ENCODE measurements at places on chromosomes 11 and 22. TPM values are rescaled to one million over a fixed set of nuclear protein-coding genes. Genes with fewer than 3 reads are reported as not detected.

- H3K4me3 ChIP-seq = no peak overlapping the region
- peak; percentile 66 for DNase-seq
- H3K36me3 ChIP-seq = no peaks in the 10 kb centered on the region
- H3K27ac ChIP-seq = peak overlapping the region; percentile 51
Measured at GRCh38 chr11:128342511-128343134, 244.7 kb downstream of the ETS1 start.

- H3K4me3 ChIP-seq = no peak overlapping the region
- no peaks in the 10 kb centered on the region for H3K4me1 ChIP-seq
- H3K27ac ChIP-seq = no peak overlapping the region
- H3K27me3 ChIP-seq = no peaks in the 10 kb centered on the region
- H3K36me3 ChIP-seq = no peaks in the 10 kb centered on the region
- no peak for DNase-seq
Measured at GRCh38 chr11:58227956-58228615, 632 bp downstream of the OR10Q1 start.

GRCh38 chr11:65427691-65428577 lies 5.3 kb downstream of the NEAT1 start:
- DNase-seq = peak; percentile 64
- H3K4me3 ChIP-seq = peak overlapping the region; percentile 79
- H3K27me3 ChIP-seq = no peaks in the 10 kb centered on the region
- H3K27ac ChIP-seq = peak overlapping the region; percentile 99

DNA sequence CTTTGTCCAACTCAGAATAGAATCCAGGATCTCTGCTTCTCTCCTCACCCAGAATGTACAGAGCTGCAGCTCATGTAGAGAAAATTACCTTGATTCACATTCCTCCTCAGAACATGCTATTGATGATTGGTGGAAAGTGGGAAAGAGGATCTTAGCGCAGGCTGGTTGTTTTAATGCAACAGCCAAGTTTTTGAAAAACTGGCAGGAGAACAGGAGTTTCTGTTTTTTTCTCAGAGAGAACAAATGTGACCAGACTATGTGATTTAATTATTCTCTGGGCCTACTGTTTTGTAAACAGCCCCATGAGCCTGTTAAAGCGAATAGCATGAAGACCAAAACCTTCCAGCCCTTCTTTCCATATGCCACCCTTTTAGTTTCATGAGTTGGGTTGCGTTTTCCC lies 19.1 kb upstream of the IL18BP start:
- H3K4me1 ChIP-seq = no peaks in the 10 kb centered on the region
- H3K27me3 ChIP-seq = no peaks in the 10 kb centered on the region
- H3K36me3 ChIP-seq = peaks cover 12% of the 10 kb centered on the region
- no peak overlapping the region for H3K27ac ChIP-seq
- no peak overlapping the region for H3K4me3 ChIP-seq

The SAA2 gene
- not detected for total RNA-seq

DNA sequence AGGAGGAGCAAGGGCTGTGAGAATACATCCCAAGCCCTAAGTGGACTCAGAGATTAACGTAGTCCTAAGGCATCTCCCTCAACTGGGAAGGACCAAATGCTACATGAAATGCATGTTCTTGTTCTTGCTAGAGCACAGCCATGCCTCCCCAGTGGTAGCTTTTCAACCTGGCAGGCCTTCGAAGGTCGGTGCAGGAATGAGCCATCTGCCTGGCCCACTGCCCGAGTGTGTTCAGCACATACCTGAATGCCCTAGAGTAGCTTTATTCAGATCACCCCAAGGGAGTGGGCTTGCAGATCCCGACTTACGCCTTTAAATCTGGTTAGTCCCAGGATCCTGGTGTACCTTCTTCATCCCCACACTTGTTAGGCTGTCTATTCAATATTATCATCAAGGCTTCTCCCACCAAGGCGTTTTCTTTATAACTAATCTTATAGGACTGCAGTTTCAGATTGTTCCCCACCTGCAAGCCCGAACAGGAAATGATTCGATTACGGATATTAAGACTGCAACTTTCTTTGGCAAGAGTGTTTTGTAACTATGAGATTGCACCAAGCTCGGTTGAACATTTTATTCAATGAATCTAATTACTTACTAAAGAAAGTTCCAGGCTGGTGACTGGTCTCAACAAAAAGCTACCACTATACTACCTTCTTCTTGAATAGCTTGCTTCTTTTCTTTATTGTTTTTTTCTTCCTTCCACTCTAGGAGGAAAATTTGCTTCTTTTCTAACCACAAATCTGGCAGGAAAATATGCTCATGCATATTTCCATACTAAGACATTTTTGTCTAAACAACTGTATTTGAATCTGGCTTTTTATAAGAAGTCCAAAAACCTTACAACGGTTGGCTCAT lies 115.6 kb downstream of the SGSM3 start:
- no peak overlapping the region for H3K4me3 ChIP-seq
- H3K36me3 ChIP-seq = no peaks in the 10 kb centered on the region
- H3K27ac ChIP-seq = no peak overlapping the region
- peaks cover 56% of the 10 kb centered on the region for H3K4me1 ChIP-seq
- DNase-seq = no peak
- H3K27me3 ChIP-seq = no peaks in the 10 kb centered on the region

The RBX1 gene
- total RNA-seq = 43.4 TPM

- H3K36me3 ChIP-seq = no peaks in the 10 kb centered on the region
- no peak overlapping the region for H3K4me3 ChIP-seq
- no peak for DNase-seq
Measured at GRCh38 chr11:120719348-120719747, 207.8 kb downstream of the GRIK4 start.

DNA sequence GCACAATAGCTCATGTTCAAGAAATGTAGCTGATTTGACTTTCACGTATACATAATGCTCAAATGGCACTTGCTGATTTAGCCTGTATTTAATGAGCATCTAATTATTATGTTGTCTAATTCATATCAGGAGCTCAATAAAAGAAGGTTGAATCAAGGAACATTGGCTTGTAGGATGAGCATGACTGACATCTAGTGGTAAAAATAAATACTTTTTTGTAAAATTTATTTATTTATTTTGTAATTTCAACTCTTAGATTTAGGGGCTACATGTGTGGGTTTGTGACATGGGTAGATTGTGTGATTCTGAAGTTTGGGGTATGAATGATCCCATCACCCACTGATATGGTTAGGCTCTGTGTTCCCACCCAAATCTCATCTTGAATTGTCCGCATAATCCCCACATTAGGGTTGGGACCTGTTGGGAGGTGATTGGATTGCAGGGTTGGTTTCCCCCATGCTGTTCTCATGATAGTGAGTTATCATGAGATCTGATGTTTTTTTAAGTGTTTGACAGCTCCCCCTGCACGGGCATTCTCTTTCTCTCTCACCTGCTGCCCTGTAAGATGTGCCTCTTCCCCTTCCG lies 1.7 kb upstream of the OR52E5 start:
- H3K4me1 ChIP-seq = no peaks in the 10 kb centered on the region
- no peaks in the 10 kb centered on the region for H3K36me3 ChIP-seq
- H3K4me3 ChIP-seq = no peak overlapping the region
- no peak for DNase-seq
- no peak overlapping the region for H3K27ac ChIP-seq

GRCh38 chr11:67281552-67282150 lies 7.5 kb upstream of the ANKRD13D start:
- no peak overlapping the region for H3K27ac ChIP-seq
- H3K4me3 ChIP-seq = no peak overlapping the region
- no peak for DNase-seq

GRCh38 chr11:61728940-61729219 lies 23.6 kb upstream of the MYRF start:
- peak overlapping the region; percentile 82 for H3K27ac ChIP-seq
- H3K27me3 ChIP-seq = no peaks in the 10 kb centered on the region
- DNase-seq = no peak
- H3K36me3 ChIP-seq = peaks cover 4% of the 10 kb centered on the region
- H3K4me3 ChIP-seq = no peak overlapping the region

DNA sequence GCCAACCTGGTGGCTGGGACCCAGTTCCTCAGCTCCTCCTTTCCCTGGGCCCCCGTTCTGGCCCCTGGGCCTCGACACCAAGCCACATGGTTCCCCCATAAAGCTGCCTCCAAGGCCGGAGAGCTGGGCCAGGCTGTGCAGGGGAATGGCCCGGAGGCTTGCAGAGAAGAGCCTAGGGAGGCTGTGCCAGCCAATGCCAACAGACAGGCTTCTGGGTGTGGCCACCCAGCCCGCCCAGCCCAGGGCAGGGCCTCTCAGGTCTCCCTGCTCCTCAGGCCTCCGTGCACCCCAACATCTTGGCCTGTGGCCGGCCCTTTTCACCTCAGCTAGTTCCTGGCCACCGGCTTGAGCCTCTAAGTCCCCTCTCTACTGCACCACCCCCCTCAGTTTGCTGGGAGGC lies 17.4 kb upstream of the FLRT1 start:
- no peak for DNase-seq
- no peaks in the 10 kb centered on the region for H3K36me3 ChIP-seq
- H3K27me3 ChIP-seq = no peaks in the 10 kb centered on the region
- no peak overlapping the region for H3K27ac ChIP-seq
- H3K4me3 ChIP-seq = no peak overlapping the region

GRCh38 chr11:12767027-12767426 lies 92.8 kb downstream of the TEAD1 start:
- H3K27me3 ChIP-seq = no peaks in the 10 kb centered on the region
- H3K36me3 ChIP-seq = peaks cover 9% of the 10 kb centered on the region
- no peak overlapping the region for H3K4me3 ChIP-seq
- no peak overlapping the region for H3K27ac ChIP-seq
- DNase-seq = no peak

DNA sequence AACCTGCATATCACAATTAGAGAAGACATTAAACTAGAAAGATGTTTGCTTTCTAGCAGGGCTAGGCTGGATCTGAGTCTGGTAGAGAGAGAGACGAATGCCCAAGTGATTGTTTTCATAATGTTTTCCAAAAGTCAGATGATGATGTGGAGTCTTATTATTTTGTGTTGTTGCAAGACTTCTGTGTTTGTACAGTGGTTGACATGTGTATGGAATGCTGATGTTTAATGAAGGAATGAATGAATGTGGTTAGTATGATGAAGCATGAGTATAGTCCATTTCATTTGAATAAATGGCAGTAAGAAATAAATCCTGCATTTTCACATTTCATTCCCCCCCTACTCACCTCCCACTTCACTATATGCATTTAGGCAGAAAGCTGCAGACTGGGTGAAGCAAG lies 69.6 kb downstream of the PPP2R1B start:
- no peak overlapping the region for H3K27ac ChIP-seq
- H3K36me3 ChIP-seq = peaks cover 4% of the 10 kb centered on the region
- no peak for DNase-seq
- H3K4me3 ChIP-seq = no peak overlapping the region

- no peak overlapping the region for H3K27ac ChIP-seq
- no peak for DNase-seq
- no peaks in the 10 kb centered on the region for H3K27me3 ChIP-seq
Measured at GRCh38 chr11:86314636-86315035, 12.6 kb downstream of the HIKESHI start.

The DCHS1 gene
- 9.3 TPM for total RNA-seq

The KCNE3 gene
- total RNA-seq = 3.3 TPM

The SLC1A2 gene
- total RNA-seq = 0.63 TPM

The NDUFS8 gene
- 568 TPM for total RNA-seq

The CAPN5 gene
- total RNA-seq = 4.0 TPM

- H3K36me3 ChIP-seq = no peaks in the 10 kb centered on the region
- DNase-seq = no peak
- H3K27ac ChIP-seq = no peak overlapping the region
- no peaks in the 10 kb centered on the region for H3K27me3 ChIP-seq
Measured at GRCh38 chr11:72353861-72354260, 80.5 kb downstream of the CLPB start.

DNA sequence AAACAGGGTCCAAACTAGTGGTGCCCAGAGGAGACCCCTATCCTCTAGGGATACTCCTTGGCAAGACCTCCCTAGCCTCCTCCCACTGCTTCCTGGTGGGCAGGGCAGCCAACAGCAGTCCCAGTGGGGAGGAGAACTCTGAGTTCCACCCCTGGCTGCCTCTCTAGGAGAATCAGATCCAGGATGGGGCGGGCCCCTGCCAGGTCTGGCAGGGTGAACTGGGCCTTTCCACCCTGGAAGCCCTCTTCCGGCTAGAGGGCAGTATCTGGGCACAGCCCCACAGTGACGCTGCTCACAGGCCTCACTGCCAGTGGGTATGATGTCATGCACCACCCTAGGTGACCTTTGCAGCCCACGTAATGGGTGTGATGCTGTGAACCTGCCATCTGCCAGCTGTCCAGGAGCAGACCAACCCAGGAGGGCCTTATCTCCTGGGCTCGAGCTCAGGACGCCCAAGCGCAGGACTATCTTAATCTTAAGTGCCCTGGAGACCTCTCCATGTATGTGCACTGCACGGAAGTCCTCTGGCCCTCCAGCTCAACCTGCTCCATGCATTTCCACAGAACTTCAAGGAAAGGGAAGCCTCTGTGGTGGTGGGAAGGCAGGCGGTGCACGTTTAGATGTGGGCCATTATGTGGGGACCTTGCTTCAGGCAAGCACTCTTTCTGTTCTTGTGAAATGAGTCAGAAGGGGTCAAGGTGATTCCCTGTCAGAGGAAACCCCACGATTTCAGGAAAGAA lies 31.8 kb upstream of the FCHSD2 start:
- no peaks in the 10 kb centered on the region for H3K36me3 ChIP-seq
- H3K4me1 ChIP-seq = no peaks in the 10 kb centered on the region
- peak; percentile 85 for DNase-seq
- no peak overlapping the region for H3K4me3 ChIP-seq
- H3K27me3 ChIP-seq = no peaks in the 10 kb centered on the region

The OR52I1 gene
- total RNA-seq = not detected

GRCh38 chr11:47044119-47044518 lies 107.6 kb downstream of the CSTPP1 start:
- H3K27ac ChIP-seq = no peak overlapping the region
- DNase-seq = no peak
- H3K4me1 ChIP-seq = no peaks in the 10 kb centered on the region
- H3K4me3 ChIP-seq = no peak overlapping the region
- no peaks in the 10 kb centered on the region for H3K27me3 ChIP-seq
- no peaks in the 10 kb centered on the region for H3K36me3 ChIP-seq

- no peaks in the 10 kb centered on the region for H3K4me1 ChIP-seq
- no peak for DNase-seq
- no peaks in the 10 kb centered on the region for H3K27me3 ChIP-seq
- H3K27ac ChIP-seq = no peak overlapping the region
Measured at GRCh38 chr22:47805394-47805935, 1043.0 kb downstream of the TBC1D22A start.

- no peak for DNase-seq
- H3K4me3 ChIP-seq = no peak overlapping the region
- H3K27ac ChIP-seq = no peak overlapping the region
- no peaks in the 10 kb centered on the region for H3K4me1 ChIP-seq
- no peaks in the 10 kb centered on the region for H3K36me3 ChIP-seq
- no peaks in the 10 kb centered on the region for H3K27me3 ChIP-seq
Measured at GRCh38 chr22:46824980-46825544, 62.6 kb downstream of the TBC1D22A start.

- H3K27me3 ChIP-seq = no peaks in the 10 kb centered on the region
- DNase-seq = no peak
- H3K36me3 ChIP-seq = no peaks in the 10 kb centered on the region
- no peak overlapping the region for H3K4me3 ChIP-seq
Measured at GRCh38 chr11:30474151-30474954, 111.8 kb downstream of the MPPED2 start.

DNA sequence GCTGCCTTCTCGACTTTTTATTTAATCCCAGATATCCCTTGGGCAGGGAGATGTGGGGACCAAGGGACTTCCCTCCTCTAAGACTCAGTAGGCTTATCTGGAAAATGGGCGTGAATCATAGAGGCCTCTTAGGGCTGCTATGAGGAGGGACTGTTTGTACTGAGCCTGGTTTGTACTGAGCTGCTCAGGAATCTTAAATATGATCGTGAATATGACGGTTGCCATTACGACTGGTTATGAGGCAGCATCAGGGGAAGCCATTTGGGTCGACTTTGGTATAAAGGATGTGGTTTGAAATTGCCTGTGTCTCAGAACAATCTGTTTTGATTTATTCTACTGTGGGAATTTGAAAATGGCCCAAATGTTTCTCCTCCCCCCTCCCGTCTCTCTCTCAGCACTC lies 20.6 kb downstream of the TSPAN18 start:
- H3K4me1 ChIP-seq = no peaks in the 10 kb centered on the region
- peak overlapping the region; percentile 13 for H3K27ac ChIP-seq
- no peaks in the 10 kb centered on the region for H3K27me3 ChIP-seq
- H3K4me3 ChIP-seq = no peak overlapping the region
